Urinary bladder (tissue), 4 donors: ENCODE measurements at places on chromosomes 1 and 21. TPM values are rescaled to one million over a fixed set of nuclear protein-coding genes. Genes with fewer than 3 reads are reported as not detected.

Gene DENND2D
- 23.9 TPM for total RNA-seq

Gene SHISAL2A
- total RNA-seq = not detected

Gene ERICH3
- 0.79 TPM for total RNA-seq

Gene TNNI3K
- 5.1 TPM for total RNA-seq

Gene LIPI
- total RNA-seq = not detected

Gene AIRE
- 0.11 TPM for total RNA-seq

Gene YTHDF2
- total RNA-seq = 54.9 TPM

Gene EFNA3
- 1.2 TPM for total RNA-seq

Gene ITSN1
- 81.7 TPM for total RNA-seq

Gene COL8A2
- 11.7 TPM for total RNA-seq

Gene IQGAP3
- 11.8 TPM for total RNA-seq

Gene PAFAH2
- total RNA-seq = 10.0 TPM

Gene KCNK1
- total RNA-seq = 7.2 TPM

Gene SPRR2E
- total RNA-seq = not detected

Gene KDF1
- 2.3 TPM for total RNA-seq

Gene ODF2L
- 122 TPM for total RNA-seq

Gene AIM2
- total RNA-seq = 3.0 TPM

Gene NHLH1
- not detected for total RNA-seq

Gene ALDH9A1
- total RNA-seq = 74.1 TPM

Gene IL20
- total RNA-seq = not detected

Gene GRIK1
- 3.8 TPM for total RNA-seq

Gene GPA33
- not detected for total RNA-seq

Gene PDXK
- 30.8 TPM for total RNA-seq

Gene NPPA
- not detected for total RNA-seq
